ENCODE measurements at places on chromosomes 3 and 15.

DNA sequence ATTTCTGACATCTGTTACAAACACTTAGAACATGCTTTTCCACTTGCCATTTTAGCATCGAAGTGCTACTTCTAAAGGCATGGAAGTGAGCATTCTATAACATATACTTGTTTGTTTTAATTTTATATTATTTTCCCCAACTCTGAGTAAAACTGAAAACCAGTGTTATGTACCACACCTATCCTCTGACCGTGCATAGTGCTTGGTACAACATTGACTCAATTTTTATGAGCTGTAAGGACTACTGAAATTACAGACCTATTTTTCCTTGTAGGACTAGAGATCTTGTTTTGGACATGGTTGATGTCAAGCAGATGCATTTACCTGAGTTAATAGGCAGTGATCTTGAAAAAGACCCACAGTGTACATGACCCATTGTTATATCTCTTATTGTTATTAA, 51.5 kb upstream of the CCNB2 start:
- DNase-seq, result no peak

- DNase-seq, result no peak
Measured at GRCh38 chr3:47429476-47430270, 46.1 kb downstream of the SCAP start.

GRCh38 chr3:74149466-74149865, 465.0 kb downstream of the CNTN3 start:
- DNase-seq, result no peak

GRCh38 chr3:12509466-12509865, 25.2 kb downstream of the TSEN2 start:
- DNase-seq, result no peak

DNA sequence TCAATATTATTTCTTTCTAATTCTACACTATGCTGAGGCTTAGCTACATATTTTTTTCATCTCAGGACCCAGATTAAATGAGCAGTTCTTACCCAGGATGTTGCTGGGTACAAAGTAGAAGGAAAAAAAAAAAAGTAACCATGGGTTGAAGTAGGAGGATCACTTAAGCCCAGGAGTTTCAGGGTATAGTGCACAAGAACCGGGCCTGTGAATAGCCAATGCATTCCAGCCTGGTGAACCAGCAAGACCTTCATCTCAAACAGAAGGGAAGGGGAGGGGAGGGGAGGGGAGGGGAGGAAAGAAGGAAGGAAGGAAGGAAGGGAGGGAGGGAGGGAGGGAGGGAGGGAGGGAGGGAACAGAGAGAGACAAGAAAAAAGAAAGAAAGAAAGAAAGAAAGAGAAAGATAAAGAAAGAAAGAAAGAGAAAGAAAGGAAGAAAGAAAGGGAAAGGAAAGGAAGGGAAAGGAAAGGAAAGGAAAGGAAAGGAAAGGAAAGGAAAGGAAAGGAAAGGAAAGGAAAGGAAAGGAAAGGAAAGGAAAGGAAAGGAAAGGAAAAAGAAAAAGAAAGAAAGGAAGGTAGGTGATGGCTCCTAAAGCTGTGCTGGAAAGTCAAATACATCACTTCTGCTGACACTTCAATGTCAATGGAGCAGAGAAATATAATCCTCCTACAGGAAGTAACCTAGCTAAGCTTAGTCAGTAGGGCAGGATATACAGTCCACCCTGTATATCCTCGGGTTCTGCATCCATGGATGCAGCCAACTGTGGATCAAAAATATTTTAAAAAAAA, 206.8 kb upstream of the TGFBR2 start:
- DNase-seq, result no peak

GRCh38 chr3:50170689-50171088, 15.6 kb downstream of the SEMA3F start:
- no peak for DNase-seq

Measured in CD4-positive, alpha-beta T cell treated with Interleukin-21 for 1 hour (primary cell).